ENCODE measurements at places on chromosomes 2 and 18.

- no peak for DNase-seq
Observed at GRCh38 chr2:158663796-158664195, 131.3 kb upstream of the DAPL1 start.

GRCh38 chr2:102798181-102798580 is 36.4 kb downstream of the TMEM182 start:
- DNase-seq = no peak

- DNase-seq = no peak
Observed at GRCh38 chr2:86017901-86018896, 87.5 kb downstream of the POLR1A start.

- DNase-seq = no peak
Observed at GRCh38 chr2:160484859-160485520, 8.6 kb downstream of the RBMS1 start.

- no peak for DNase-seq
Observed at GRCh38 chr18:22355598-22355997, 62.1 kb downstream of the CTAGE1 start.

- peak; percentile 62 for DNase-seq
Observed at GRCh38 chr2:239927424-239927981, 97.6 kb downstream of the NDUFA10 start.

GRCh38 chr2:102453501-102453900 is 19.5 kb upstream of the SLC9A4 start:
- no peak for DNase-seq

GRCh38 chr2:108869542-108869941 is 83.0 kb downstream of the CCDC138 start:
- no peak for DNase-seq

DNA sequence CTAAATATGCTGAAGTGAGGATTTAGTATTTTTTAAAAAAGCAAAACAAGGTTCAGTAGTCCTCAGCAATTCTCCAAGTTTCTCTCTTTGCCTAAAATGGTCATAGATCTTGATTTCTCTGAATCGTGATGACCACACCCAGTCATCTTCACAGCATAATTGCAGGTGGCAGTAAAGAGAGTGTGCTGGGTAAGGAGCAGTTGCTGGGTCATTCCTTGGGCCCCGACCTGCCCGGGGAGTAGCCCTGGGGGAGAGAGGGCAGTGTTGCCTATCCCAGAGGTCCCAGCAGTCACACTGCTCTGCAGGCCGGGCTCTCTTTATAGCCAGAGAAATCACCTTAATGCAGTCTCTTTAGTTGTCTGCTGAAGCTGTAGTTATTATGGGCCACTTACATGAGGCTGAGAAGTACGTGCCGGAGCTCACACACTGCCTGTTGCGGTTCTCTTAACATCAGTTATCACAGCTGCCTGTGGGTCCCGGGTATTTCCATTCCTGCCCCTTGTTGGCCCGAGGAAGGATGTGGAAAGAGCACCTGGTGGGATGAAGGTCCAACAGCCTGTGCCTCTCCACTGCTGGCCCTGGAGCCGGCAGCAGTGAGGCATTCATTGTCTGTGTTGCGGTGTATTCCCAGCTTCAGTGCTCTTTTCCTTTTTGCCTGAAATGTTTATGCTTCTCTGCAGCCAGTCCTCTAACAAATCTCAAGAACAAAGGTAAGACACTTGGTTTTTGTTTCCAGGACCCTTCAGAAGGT is 230.1 kb downstream of the ALPK2 start:
- DNase-seq = no peak

DNA sequence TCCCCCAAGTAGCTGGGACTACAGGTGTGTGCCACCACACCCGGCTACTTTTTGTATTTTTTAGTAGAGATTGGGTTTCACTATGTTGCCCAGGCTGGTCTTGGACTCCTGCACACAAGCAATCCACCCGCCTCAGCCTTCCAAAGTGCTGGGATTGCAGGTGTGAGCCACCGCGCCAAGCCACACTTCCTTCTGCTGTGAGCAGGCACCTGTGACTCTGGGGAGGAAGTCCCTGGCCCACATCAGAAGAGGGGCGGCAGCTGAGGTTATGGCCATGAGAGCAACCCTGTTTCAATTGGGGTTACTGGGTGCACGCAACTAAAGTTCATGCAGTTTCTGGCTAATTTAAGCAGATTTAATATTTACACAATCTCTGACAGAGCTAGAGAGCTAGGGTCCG is 91.0 kb downstream of the PLB1 start:
- DNase-seq = no peak

GRCh38 chr18:67519592-67519991 is 3.1 kb upstream of the DSEL start:
- DNase-seq = no peak

- no peak for DNase-seq
Observed at GRCh38 chr2:104547221-104547620, 306.7 kb upstream of the POU3F3 start.

GRCh38 chr2:3126171-3126910 is 251.3 kb downstream of the EIPR1 start:
- DNase-seq = no peak

GRCh38 chr18:79571211-79572092 is 108.2 kb upstream of the CTDP1 start:
- DNase-seq = no peak

- no peak for DNase-seq
Observed at GRCh38 chr2:215851082-215851481, 162.3 kb downstream of the MREG start.

- no peak for DNase-seq
Observed at GRCh38 chr2:214934006-214934405, 124.5 kb upstream of the BARD1 start.

- no peak for DNase-seq
Observed at GRCh38 chr2:69764286-69765095, 22.6 kb downstream of the ANXA4 start.

DNA sequence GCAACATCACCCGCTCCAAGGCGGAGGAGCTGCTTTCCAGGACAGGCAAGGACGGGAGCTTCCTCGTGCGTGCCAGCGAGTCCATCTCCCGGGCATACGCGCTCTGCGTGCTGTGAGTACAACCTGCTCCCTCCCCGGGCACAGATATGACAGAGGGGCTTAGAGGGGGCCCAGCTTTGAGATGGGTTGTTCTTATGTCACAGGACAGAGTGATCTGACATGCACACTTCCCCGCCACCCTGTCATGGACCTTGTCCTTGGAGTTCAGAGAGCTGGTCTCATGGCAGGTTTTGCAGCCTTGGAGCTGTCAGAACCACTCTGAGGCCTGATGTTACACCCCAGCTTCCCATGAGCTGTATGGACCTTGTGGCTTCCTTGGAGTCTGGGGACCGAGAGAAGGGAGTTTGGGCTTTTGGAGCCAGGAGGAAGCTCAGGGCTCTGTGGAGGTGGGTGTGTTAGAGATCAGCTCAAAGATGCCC is 398 bp downstream of the INPP5D start:
- DNase-seq = no peak

GRCh38 chr2:99756059-99756458 is 266.2 kb upstream of the REV1 start:
- DNase-seq = no peak

- DNase-seq = no peak
Observed at GRCh38 chr2:128301501-128301966, 17.1 kb downstream of the HS6ST1 start.

DNA sequence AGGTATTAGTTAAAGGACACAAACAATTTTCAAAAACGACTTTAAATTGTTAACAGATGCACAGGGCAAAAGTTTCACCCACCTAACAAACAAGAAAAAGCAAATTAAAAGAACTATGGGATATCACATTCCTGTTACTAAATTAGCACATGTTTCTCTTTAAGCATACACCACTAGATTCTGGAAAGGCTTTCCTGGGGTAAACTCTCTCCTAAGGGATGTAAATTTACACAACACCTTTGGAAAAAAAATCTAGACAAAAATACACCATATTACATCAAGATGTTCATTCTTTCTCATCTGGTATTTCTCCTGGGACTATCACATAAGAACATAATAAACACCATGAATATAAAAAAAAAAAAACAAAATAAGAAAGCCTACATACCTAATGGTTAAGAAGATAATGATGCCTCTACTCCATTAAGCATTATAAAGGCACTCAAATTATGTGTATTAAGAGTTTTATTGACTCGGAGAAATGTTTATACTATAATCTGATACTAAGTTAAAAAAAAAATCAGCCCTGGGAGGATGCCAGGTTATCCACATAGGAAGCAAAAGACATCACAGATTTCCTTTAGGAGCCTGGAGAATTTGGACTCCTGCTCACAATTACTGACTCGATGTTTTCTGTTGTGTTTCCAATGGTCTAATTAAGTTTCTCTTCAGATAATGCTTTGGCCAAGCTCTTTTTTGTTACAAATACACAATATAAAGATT is 82.8 kb upstream of the AFF3 start:
- no peak for DNase-seq
